ENCODE measurements at places on chromosomes 7 and 10.

DNA sequence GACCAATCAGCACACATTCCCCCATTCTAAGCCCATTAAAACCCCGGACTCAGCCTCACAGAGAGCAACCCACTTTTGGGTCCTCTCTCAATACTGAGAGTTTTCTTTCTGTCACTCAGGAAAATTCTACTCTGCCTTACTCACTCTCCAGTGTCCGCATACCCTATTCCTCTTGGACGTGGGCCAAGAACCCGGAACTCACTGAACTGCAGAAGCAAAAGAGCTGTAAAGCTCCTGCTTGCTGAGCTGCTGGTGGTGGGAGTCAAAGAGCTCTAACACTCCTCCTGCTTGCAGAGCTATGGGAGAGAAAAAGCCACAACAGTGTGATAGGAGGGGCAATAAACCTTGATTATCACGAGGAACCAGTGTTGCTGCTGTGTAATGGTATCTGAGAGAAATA, 386.9 kb downstream of the POM121L12 start:
- no peak for DNase-seq

DNA sequence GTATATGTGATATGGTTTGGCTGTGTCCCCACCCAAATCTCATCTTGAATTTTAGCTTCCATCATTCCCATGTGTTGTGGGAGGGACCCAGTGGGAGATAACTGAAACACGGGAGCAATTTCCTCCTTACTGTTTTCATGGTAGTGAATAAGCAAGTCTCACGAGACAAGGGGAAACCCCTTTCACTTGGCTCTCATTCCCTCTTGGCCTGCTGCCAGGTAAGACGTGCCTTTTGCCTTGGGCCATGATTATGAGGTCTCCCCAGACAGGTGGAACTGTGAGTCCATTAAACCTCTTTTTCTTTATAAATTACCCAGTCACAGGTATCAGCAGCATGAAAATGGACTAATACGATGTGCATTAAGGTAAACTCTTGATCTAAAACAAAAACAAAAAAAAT, 357.1 kb upstream of the AOAH start:
- DNase-seq, result no peak

DNA sequence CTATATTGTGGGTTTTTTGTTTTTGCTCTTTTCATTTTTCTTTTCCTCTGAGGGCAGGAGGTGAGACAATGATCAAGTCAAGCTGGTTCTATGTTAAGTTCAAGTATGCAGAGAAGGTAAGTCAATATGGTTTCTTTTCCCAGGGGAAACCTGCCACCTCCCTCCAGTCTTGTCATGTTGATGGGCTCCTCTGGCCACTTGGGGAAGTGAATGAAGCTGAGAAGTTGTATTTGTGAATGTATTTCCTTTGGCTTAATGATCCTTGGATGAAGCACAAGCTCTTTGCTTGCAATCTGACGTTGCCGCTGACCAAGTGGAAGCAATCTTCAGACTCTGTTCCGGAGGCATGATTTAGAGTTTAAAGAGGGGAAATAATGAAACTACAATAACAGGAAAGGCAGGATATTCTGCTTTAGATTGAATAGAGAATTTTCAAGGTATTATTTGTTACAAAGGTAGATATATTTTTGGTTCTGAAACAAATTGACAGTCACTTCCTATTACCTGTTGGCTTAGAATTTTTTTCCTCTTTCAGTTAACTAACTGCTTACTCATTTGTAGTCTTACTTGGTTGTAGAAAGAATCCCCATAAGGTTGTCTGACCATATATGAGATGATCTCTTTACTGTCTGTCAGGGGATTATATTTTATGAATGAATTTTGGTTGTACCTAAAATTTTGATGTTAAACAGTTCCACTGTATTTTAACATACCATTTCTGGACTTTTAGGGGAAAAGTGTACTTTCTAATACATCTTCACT, 369.6 kb downstream of the AUTS2 start:
- no peak for DNase-seq

GRCh38 chr7:140521421-140521820, 42.1 kb upstream of the MKRN1 start:
- DNase-seq, result no peak

DNA sequence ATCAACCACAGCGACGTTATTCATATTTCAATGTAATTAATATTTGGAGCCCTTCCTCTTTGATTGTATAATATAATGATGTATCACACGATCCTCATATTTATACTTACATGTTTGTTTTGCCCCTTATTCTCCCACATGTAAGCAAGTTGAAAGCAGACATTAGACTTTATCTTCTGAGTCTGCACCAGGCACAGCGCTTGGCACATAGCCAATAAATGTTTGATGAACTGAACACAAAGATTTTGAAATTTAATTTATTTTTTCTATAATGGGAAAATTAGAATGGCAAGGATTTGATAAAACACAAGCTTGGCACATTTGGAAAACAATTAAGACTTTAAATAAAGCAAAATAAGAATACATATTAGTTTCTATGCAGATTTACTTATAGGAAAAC, 31.6 kb downstream of the ZFAND4 start:
- DNase-seq, result no peak
